NCI-H510A (cell line): ENCODE measurements at places on chromosomes 11 and 22.
A peak's percentile ranks its signal among the peaks of the same experiment; 100 is the strongest.

DNA sequence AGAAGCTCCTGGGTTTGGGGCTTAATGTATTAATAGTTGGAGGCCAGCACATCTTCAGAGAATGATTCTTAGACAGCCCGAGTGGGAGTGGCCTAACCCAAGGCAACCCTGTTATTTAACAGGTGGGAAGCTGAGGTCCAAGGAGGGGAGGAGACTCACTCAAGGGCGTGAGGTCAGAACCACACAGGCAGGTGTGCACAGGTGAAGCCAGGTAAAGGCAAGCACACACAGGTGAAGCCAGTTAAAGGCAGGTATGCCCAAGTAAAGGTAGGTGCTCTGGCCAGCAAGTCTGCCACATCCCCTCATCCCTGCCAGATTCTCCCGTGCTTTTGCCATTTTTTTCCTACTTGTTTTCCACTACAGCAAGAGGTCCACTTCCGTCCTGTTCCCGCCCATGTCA is 2.9 kb upstream of the SHANK2 start:
- peak; percentile 88 for DNase-seq

GRCh38 chr11:17531071-17531600 is 13.1 kb downstream of the USH1C start:
- peak; percentile 75 for DNase-seq

GRCh38 chr22:45125188-45125587 is 38.5 kb upstream of the NUP50 start:
- no peak for DNase-seq

- DNase-seq = no peak
These were observed 61.0 kb upstream of the MYO18B start for GRCh38 chr22:25680956-25681355.

GRCh38 chr11:10287140-10287539 is 6.9 kb downstream of the SBF2 start:
- no peak for DNase-seq

GRCh38 chr11:69366591-69366990 is 72.6 kb downstream of the MYEOV start:
- DNase-seq = no peak

DNA sequence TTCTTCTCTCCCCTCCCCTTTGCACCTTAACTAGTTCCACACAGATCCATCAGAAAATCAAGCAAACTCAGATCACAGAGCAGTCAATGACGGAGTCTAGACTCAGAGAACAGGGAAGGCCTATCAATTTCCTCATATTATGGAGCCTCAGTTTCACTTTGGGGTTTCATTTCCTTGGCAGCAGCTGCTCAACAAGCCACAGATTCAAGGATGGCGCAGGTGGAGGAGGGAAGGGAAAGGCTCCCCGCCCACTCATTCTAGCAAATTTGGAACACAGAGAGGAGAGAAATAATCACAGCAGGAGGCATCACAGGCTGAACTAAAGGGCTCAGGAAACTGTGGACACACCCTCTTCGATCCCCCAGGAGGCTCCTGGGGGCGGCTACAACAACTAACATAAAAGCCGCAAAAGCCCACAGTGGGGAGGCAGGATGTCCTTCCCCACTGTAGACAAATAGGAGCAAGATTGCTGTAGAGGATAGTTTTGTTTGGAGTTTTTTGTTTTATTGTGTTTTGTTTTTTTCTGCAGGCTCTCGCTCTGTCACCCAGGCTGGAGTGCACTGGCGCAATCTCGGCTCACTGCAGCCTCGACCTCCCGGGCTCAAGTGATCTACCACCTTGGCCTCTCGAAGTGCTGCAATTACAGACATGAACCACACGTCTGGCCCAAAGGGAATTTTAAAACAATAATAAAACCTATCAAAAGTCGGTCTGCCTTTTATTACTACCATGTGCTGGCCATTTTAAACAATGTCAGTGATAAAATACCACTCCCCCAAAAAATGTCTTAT is 3.4 kb downstream of the PLAAT3 start:
- DNase-seq = no peak

DNA sequence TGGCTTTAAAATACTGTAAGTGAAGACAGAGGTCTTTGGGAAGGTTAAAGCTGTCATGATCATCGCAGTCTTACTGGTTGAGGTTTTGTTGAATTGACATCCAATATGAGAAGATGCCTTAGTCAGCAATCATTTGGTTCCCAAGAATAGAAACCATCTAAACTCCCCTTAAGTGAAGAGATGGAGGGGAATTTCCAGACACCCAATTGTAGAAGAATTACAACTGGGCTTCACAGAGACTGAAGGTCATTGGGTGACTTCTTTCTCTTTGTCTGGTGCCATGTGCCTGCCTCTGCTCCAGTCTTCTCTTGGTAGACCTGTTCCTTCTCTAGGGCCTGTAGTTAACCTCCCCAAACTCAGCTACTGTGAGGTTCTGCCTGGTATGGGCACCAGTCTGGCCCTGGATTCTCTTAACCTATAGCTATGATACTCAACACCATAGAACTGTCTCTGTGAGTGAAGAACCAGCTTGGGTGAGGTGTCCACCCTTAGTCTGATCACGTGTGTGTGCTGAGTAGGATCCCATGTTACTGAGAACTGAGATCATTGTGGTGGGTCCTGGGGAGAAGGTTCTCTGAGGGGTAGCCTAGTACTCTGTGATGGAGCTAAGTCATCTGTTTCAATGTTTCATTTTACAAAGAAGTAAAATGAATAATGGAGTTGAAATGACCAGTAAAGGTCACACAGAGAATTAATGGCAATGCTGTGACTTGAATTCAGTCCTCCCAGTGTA is 182.5 kb downstream of the CSNK2A3 start:
- no peak for DNase-seq

GRCh38 chr22:30606455-30607299 is at the start of gene TCN2:
Gene TCN2, plus strand, starts transcription at chr22:30607174. Its CDS starts 158 bp downstream, at chr22:30607332.
- DNase-seq = peak; percentile 57

GRCh38 chr11:77181226-77181625 is 53.2 kb downstream of the MYO7A start:
- no peak for DNase-seq

- no peak for DNase-seq
These were observed 1.0 kb downstream of the MN1 start for GRCh38 chr22:27800250-27801201.

- DNase-seq = no peak
These were observed 32.9 kb downstream of the ZC3H7B start for GRCh38 chr22:41334215-41334614.

DNA sequence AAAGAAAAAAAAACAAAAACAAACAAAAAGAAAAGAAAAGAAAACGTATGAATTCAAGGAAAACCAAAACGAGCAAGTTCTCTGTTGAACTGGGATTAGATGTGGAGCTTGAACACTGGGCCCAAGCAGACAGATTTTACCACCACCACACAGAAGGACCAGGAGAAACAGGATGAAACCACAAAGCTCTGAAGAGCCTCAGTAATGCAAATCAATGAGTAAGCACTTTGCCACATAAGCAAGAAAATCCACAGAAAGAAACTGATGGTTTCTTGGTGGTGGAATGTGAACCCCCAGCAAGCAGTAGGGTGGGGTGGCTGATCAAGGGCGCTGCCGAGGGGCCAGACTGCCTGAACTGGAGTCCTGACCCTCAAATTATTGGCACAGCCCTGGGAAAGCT is 50.9 kb upstream of the NFRKB start:
- no peak for DNase-seq

GRCh38 chr11:46427364-46427763 is 35.8 kb upstream of the CHRM4 start:
- no peak for DNase-seq

DNA sequence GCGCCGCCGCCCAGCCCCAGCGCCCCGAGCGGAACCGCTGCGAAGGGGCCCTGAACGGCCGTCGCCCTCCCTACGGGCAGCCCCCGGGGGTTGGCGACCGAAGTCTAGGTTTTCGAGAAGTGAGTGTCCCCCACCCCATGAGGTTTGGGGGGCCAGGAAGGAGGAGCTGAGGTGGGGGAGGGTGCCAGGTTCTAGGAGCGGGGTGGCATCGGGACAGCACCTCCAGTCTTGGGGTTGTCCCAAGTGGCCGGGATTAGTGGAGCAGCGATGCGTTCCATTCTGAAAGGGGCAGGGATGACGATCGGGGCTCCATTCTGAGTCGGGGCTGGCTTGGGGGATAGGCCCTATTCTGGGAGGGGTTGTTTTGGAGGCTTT is 408 bp downstream of the PPP2R5B start:
- no peak for DNase-seq

GRCh38 chr11:33207408-33207985 is 46.2 kb upstream of the CSTF3 start:
- no peak for DNase-seq

- no peak for DNase-seq
These were observed 773 bp downstream of the MIAT start for GRCh38 chr22:26658161-26658560.

- no peak for DNase-seq
These were observed 39.3 kb downstream of the ETS1 start for GRCh38 chr11:128547946-128548648.

DNA sequence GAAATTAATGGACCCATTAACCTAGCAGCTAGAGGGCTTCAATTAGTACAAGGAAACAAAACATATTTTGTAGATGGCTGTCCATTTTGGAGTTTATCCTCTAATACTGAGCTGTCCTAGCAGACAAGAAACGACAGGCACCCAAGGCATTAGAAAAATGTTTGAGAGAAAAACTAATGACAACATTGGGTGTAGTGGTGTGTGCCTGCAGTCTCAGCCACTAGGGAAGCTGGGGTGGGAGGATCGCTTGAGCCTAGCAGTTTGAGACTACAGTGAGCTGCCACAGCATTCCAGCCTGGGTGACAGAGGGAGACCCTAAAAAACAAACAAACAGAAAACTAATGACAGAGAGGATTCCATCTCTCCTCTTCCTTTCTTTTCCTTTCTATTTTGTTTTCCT is 1.5 kb downstream of the A4GALT start:
- DNase-seq = no peak

DNA sequence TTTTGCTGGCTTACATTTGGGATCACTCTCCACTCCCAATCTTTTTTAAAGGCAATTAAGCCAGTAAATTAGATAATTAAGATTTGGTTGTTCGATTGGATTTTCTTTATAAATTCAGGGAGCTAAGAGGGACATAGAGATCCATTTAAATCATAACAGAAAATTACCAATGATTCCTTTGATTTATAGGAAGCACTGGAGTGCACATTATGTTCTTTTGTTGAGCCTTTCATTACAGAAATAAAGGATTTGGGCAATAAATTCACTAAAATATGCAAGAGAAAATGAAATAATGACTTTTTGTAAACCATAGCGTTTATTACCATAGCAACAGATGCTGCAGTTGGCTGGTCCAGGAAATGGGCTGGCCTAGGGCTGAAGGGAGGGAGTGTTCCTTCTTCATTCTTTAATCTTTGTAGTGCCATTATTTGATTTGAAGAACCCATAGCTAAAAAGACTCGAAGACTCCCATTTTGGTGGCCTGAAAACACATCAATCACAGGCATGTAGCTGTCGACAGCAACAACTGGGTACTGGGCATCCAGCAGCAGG is 73.0 kb downstream of the C2CD3 start:
- no peak for DNase-seq

DNA sequence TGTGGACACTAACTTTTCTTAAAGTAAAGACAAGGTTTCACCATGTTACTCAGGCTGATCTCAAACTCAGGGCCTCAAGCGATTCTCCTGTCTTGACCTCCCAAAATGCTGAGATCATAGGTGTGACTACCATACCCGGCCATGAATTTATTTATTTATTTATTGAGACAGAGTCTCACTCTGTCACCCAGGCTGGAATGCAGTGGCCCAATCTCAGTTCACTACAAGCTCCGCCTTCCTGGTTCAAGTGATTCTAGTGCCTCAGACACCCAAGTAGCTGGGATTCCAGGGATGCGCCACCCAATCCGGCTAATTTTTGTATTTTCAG is 29.7 kb upstream of the PCF11 start:
- no peak for DNase-seq

- DNase-seq = no peak
These were observed 546.2 kb downstream of the NTM start for GRCh38 chr11:131916638-131917037.
